ENCODE measurements at places on chromosomes 12 and 14.

DNA sequence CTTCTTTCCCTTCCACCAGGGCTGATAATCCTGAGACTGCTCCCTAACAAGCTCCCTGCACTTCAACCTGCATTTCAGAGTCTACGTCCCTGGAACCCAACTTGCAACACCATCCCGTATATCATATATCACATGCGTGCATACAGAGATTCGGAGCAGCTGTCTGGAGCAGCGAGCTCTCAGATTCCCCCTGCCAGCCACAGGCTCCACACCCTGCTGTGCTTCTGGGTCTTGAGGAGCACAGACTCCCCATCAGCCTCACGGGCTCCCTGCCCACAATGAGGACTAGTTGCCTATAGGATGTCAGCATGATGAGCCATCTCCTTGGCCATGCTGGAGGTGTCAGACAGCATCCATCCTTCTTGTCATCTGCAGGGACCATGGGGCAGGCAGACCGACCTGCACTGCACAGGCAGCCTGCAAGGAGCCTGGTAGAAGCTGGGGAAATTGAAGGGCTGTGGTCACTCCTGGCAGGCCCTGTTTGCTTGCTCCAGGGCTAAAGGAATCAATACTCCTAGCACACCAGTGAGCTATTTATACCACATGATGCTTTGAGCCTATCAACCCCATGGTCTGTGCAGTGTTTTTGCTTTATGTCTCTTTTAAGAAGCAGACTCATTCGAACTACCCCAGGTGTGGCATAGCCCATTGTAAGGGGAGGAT lies 19.6 kb upstream of the HDAC7 start:
- no peak for DNase-seq

DNA sequence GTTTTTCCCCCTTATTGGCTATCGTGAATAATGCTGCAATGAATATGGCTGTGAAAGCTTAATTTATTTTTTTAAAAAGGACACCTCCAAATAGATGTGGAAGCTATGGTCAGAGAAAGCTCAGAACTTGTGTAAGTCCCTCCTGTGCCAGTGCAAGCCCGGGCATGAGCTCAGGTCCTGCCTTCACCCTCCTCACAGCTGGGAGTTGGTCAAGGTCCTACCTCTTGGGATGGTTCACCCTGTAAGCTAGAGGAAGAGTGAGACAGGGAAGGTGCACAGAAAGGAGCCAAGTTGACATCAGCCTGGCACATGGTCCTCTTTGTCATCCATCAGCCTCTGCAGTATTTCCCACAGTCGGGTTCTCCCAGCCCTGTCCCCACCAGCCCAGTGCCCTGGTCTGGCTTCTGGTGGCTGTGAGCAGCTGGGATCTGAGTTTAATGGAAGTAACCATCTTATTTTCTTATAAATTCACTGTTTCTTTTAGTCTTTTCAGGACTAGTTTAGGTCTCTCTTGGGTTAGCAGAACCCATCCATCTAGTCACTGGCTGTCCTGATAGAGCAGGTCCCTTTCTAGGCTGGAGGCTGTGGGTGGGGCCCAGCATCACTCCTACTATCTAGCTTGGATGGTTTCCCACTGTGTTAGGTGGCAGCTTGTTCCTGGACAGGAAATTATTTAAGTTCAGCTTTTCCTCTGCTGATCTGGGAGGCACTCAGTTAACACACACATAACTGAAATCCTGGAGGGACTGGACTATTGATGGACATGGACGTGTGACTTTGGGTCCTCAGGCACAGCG lies 11.8 kb upstream of the PLEKHG3 start:
- DNase-seq = no peak

GRCh38 chr14:20617138-20618003 lies 24.1 kb downstream of the OR6S1 start:
- DNase-seq = no peak

GRCh38 chr14:55951341-55952206 lies 166.6 kb upstream of the PELI2 start:
- DNase-seq = no peak

- DNase-seq = no peak
Observed at GRCh38 chr12:65586796-65587195, 237.5 kb upstream of the HMGA2 start.

DNA sequence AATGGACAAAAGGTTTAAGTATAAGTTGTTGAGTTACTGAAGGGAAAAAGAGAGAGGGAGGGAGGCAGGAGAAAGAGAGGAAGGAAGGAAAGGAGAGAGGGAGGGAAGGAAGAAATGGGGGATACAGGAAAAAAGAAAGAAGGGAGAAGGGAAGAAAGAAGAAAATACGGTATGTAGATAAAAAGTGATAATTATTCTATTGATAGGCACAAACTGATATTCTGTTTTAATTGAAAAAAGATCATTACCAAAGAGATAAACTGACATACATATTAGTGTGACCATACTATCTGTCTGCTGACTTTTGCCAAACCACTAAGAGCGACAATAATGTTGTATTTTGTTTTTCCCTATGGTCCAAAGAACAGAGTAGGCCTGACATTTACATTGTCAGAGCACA lies 154.5 kb downstream of the LRFN5 start:
- DNase-seq = no peak

- no peak for DNase-seq
Observed at GRCh38 chr12:52119398-52120254, 40.1 kb downstream of the SMIM41 start.

DNA sequence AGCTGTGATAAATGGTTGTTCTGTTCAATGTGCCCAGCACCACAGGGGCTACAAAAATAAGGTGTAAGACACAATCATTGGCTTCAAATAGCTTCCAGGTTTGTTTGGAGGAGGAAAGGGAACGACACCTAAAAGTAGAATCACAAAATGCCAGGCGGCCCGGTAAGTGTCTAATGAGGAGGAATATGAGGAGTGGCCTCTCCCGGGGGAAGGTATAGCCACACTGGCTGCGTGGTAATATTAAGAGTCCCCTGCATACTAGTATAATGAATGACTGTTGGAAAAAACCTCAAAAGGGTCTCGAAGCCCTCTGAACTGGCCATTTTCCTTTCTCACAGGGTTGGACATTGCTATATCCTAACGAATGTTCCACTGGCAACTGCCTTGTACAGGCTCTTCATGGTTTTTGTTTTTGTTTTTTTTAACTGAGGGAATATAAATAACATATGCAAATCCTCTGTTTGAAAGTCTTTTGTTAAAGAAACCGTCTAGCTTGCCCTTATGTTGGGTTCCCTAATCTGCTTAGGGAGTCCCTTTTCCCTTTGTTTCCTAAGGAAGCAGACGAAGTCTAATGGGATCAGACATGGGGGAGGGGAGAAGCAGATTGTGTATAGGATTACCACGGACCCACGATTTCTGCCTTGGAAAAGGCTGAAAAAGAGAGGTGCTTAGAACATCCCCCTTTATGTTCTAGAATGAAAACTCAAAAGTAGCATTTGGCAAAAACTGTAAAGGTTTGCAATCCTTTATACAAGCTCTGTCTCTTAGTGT lies 4.2 kb downstream of the CCDC60 start:
- DNase-seq = no peak

- DNase-seq = no peak
Observed at GRCh38 chr12:104583301-104583700, 126.6 kb downstream of the CHST11 start.

All from NCI-H2081 treated with DMSO at 0.1 percent for 48 hours (cell line).